ENCODE measurements at places on chromosomes 6 and 20.

GRCh38 chr6:89217299-89217910 is at the start of gene GABRR1:
Gene GABRR1, minus strand, starts transcription at chr6:89217358. Its CDS starts 36 bp downstream, at chr6:89217322.
- H3K4me1 ChIP-seq = peaks cover 27% of the 10 kb centered on the region
- H3K27ac ChIP-seq = no peak within 1 kb of the TSS
- no peak within 1 kb of the TSS for H3K4me3 ChIP-seq
- no peak for DNase-seq

GRCh38 chr20:47724396-47724795 is 60.9 kb downstream of the SULF2 start:
- H3K27me3 ChIP-seq = no peaks in the 10 kb centered on the region
- DNase-seq = no peak
- no peak overlapping the region for H3K27ac ChIP-seq
- peaks cover 22% of the 10 kb centered on the region for H3K4me1 ChIP-seq
- no peaks in the 10 kb centered on the region for H3K36me3 ChIP-seq

- H3K4me1 ChIP-seq = no peaks in the 10 kb centered on the region
- no peak overlapping the region for H3K27ac ChIP-seq
- H3K36me3 ChIP-seq = no peaks in the 10 kb centered on the region
- no peak overlapping the region for H3K4me3 ChIP-seq
- no peak for DNase-seq
Measured at GRCh38 chr6:82612475-82613039, 248.9 kb downstream of the TPBG start.

DNA sequence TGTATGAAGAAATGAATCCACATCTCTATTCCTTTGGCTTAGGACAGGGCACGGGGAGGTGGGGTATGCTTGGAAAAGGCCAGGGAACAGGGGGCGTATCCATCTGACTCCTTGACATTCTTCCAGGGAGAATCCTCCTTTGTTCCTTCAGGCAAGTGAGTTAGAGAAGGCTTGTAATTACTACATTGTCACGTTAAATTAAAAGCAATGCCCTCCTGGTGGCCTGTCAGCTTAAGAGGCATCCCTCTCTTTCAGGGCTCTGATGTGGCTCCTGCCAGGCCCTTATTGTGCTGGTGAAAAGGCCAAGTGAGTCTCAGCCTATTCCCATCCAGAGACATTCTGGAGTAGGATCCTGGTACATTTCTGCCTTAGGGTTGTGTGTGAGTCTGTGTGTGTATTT is 128.3 kb downstream of the FOXA2 start:
- no peak overlapping the region for H3K27ac ChIP-seq
- no peaks in the 10 kb centered on the region for H3K36me3 ChIP-seq
- H3K4me3 ChIP-seq = no peak overlapping the region
- no peaks in the 10 kb centered on the region for H3K4me1 ChIP-seq
- no peaks in the 10 kb centered on the region for H3K27me3 ChIP-seq

GRCh38 chr6:99933129-99933528 is 60.9 kb downstream of the MCHR2 start:
- H3K27ac ChIP-seq = no peak overlapping the region
- H3K36me3 ChIP-seq = no peaks in the 10 kb centered on the region
- no peaks in the 10 kb centered on the region for H3K4me1 ChIP-seq

- H3K4me3 ChIP-seq = no peak overlapping the region
- no peaks in the 10 kb centered on the region for H3K27me3 ChIP-seq
- no peaks in the 10 kb centered on the region for H3K36me3 ChIP-seq
- H3K27ac ChIP-seq = no peak overlapping the region
- no peaks in the 10 kb centered on the region for H3K4me1 ChIP-seq
Measured at GRCh38 chr6:74780831-74781230, 425.0 kb downstream of the COL12A1 start.

DNA sequence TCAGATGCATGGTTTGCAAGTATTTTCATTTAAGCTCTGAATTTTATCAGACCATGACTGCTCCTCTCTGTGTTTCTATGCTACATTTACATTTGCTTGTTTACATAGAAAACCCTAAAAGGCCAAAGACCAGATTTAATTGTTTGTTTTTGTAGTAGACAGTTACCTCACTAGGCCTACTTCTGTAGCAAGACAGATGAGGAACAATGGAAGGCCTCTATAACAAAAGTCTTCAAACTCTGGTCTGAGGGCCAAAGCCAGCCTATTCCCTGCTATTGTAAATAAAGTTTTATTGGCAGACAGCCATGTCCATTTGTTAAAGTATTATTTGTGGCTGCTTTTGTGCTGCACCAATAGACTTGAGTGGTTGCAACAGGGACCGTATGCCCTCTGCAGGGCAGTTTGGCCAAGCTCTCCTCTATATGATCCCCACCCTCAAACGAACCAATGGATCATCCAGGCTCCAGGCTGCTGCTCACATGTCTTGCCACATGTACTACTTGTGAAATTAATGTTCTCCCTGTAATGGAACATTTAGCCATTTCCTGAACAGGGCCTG is 182.0 kb downstream of the DOK5 start:
- no peaks in the 10 kb centered on the region for H3K27me3 ChIP-seq
- H3K36me3 ChIP-seq = no peaks in the 10 kb centered on the region
- no peak for DNase-seq

DNA sequence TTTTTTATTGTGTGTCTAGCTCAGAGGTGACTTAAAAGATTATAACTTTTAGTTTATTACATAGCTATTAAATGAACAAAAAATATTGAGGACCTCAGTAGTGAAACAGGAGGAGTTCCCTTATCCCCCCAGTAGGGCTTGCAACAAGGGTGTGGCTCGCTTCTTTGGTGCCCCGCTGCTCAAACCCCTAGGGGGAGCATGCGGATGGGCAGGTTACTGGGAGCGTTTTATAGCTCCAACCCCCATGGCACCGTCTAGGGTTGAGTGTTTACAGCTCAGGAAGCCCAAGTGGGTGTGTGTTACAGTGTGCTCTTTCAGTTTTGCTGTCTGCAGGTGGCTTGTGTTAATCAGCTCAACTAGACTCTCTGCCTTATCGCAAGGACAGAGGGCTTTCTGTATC is 1513.7 kb downstream of the GRIK2 start:
- no peaks in the 10 kb centered on the region for H3K36me3 ChIP-seq
- H3K27me3 ChIP-seq = no peaks in the 10 kb centered on the region
- no peak overlapping the region for H3K27ac ChIP-seq
- DNase-seq = peak; percentile 42

GRCh38 chr20:57661746-57662455 is 41.7 kb upstream of the ZBP1 start:
- H3K4me1 ChIP-seq = no peaks in the 10 kb centered on the region
- no peaks in the 10 kb centered on the region for H3K27me3 ChIP-seq
- DNase-seq = no peak
- no peak overlapping the region for H3K27ac ChIP-seq
- H3K4me3 ChIP-seq = no peak overlapping the region
- H3K36me3 ChIP-seq = no peaks in the 10 kb centered on the region

DNA sequence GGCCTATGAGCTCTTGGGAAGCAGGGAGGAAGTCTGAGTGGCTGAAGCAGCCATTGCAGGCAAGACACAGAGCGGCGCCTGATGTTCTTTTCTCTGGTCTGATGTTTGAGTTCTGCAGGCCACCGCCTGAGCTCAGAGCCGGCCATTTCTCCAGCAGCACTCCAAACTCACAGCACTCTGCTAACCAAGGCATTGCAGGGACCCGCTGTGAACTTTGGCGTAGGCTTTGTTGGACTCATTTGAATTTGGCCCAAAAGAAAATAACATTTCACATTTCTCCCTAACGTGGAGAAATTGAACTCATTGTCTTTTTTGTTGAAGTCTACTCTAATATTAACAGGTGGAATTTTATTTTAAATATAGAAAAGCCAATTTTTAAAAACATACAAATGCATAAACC is 336.1 kb downstream of the FARS2 start:
- H3K4me3 ChIP-seq = no peak overlapping the region
- H3K27me3 ChIP-seq = no peaks in the 10 kb centered on the region
- no peaks in the 10 kb centered on the region for H3K4me1 ChIP-seq
- DNase-seq = no peak
- no peaks in the 10 kb centered on the region for H3K36me3 ChIP-seq
- no peak overlapping the region for H3K27ac ChIP-seq

- no peaks in the 10 kb centered on the region for H3K27me3 ChIP-seq
- no peaks in the 10 kb centered on the region for H3K4me1 ChIP-seq
- no peak for DNase-seq
- H3K27ac ChIP-seq = no peak overlapping the region
- H3K4me3 ChIP-seq = no peak overlapping the region
Measured at GRCh38 chr20:42067596-42067995, 449.4 kb upstream of the CHD6 start.

DNA sequence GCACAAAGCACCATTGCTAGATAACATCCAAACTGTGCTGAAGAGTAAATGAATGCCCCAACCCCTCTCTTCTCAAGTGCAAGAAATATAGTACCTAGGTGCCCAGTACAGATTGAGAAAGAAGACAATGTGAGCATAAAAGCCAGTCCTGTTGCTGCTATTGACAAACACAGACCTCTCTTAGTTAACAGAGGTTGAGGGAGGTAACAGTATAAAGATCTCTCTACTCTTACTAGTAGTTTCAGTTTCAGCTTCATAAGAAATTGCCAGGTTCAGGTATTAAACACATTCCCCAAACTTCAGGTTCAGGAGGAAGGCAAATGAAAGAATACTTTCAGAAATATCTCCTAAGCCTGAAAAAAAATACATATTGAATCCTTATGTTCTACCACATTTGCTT is 31.4 kb downstream of the TBC1D32 start:
- H3K27ac ChIP-seq = no peak overlapping the region
- H3K36me3 ChIP-seq = no peaks in the 10 kb centered on the region
- no peak overlapping the region for H3K4me3 ChIP-seq
- no peaks in the 10 kb centered on the region for H3K4me1 ChIP-seq

DNA sequence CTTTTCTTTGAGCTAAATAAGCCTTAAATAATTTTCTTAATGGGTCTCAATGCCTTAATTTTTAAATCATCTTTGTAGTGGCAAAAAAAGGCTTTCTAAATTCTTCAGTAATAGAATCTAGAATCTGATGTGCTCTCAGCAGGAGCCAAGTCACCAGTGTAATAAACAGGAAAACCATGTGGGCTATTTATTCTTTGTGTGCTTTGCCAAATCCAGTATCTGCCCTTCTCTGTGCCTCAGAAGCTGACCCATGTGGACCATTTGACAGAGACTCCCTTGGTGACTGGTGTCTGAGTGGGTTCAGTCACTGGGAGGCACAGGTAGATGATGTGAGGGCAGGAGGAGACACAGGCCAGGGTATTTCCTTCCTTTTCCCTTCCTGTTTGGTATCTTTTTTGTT is 152.9 kb downstream of the PAK5 start:
- no peak for DNase-seq
- no peaks in the 10 kb centered on the region for H3K27me3 ChIP-seq
- no peak overlapping the region for H3K27ac ChIP-seq
- peaks cover 12% of the 10 kb centered on the region for H3K4me1 ChIP-seq

DNA sequence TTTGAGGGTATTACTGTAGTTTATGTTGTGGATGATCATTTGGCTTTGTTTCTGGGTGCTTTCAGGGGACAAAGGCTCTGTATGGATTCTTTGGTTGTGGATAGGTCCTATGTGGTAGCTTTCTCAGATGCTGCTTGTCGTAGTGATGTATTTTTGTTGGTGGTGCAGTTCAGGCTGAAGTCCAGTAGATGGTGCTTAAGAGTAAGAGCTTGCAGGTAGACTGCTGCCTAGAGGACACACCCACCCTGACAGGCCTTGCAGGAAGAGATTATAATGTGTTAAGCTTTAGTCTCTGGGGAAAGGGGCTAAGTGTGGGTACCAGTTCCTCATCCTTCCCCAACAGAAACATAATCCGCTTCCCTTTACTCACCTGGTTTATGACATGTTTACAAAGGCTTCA is 62.6 kb upstream of the ADGRB3 start:
- H3K27me3 ChIP-seq = no peaks in the 10 kb centered on the region
- DNase-seq = peak; percentile 83
- H3K36me3 ChIP-seq = no peaks in the 10 kb centered on the region
- peaks cover 29% of the 10 kb centered on the region for H3K4me1 ChIP-seq
- H3K4me3 ChIP-seq = peak overlapping the region; percentile 67
